A549 (cell line): ENCODE measurements at places on chromosomes 6 and 20. TPM values are rescaled to one million over a fixed set of nuclear protein-coding genes. Genes with fewer than 3 reads are reported as not detected.

The SAPCD1 gene
- polyA plus RNA-seq = 5.8 to 7.5 TPM (median 7.1 TPM) in 3 replicates

The LGSN gene
- 8.1 to 11.2 TPM (median 9.8 TPM) in 3 replicates for polyA plus RNA-seq

The PLCB1 gene
- polyA plus RNA-seq = 0.60 to 1.0 TPM (median 0.97 TPM) in 3 replicates

GRCh38 chr6:116667623-116668022 is 943 bp downstream of the ZUP1 start:
- DNase-seq = no peak
